ENCODE measurements at places on chromosomes 3 and 15. TPM values are rescaled to one million over a fixed set of nuclear protein-coding genes. Genes with fewer than 3 reads are reported as not detected.

- H3K27ac ChIP-seq: no peak overlapping the region
- H3K4me3 ChIP-seq: no peak overlapping the region
- no peaks in the 10 kb centered on the region for H3K4me1 ChIP-seq
- H3K27me3 ChIP-seq: peaks cover 2% of the 10 kb centered on the region
- DNase-seq: no peak
Measured at GRCh38 chr3:170772175-170772574, 97.8 kb downstream of the RPL22L1 start.

GRCh38 chr3:141328286-141329166 is 39.8 kb upstream of the ZBTB38 start:
- no peak for DNase-seq
- H3K27me3 ChIP-seq: no peaks in the 10 kb centered on the region
- H3K27ac ChIP-seq: no peak overlapping the region
- no peaks in the 10 kb centered on the region for H3K36me3 ChIP-seq
- peaks cover 20% of the 10 kb centered on the region for H3K4me1 ChIP-seq

- H3K4me3 ChIP-seq: no peak overlapping the region
- H3K4me1 ChIP-seq: no peaks in the 10 kb centered on the region
- DNase-seq: no peak
- H3K27ac ChIP-seq: no peak overlapping the region
- H3K36me3 ChIP-seq: peaks cover 5% of the 10 kb centered on the region
Measured at GRCh38 chr3:4680227-4680691, 187.1 kb downstream of the ITPR1 start.

- H3K4me3 ChIP-seq: no peak overlapping the region
- H3K27ac ChIP-seq: no peak overlapping the region
- no peaks in the 10 kb centered on the region for H3K4me1 ChIP-seq
- H3K36me3 ChIP-seq: no peaks in the 10 kb centered on the region
- no peaks in the 10 kb centered on the region for H3K27me3 ChIP-seq
- no peak for DNase-seq
Measured at GRCh38 chr15:48695088-48695826, 49.7 kb upstream of the FBN1 start.

DNA sequence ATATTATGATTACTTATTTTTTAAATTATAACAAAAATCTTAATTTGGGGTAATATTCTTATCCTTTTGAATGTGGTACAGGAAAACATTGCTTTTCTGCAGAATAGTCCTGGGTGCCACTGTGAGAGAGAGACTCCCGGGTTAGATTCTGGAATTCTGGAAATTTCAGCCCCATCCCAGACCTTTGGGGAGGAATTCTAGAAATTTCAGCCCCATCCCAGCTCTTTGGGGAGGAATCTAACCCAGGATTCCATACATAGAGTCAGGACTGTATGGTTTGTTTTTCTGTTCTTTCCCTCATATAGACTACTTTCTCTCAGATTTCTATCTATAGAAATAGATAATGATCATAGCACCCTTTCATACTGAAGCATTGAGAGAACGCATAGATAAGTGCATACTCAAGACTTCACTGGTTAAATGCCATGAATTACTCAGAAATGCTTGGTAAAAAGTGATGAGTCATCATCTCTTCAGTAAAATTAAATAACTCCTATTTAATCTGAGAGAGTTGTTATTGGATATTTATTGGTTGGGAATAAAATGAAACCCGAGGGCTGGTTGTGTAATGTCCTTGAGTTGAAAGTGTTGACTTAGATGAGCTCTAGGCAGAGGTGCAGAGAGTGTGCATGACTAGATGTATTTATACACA is 8.3 kb downstream of the EIF2AK4 start:
- peaks cover 22% of the 10 kb centered on the region for H3K36me3 ChIP-seq
- no peaks in the 10 kb centered on the region for H3K27me3 ChIP-seq
- DNase-seq: no peak
- H3K27ac ChIP-seq: no peak overlapping the region

- no peak for DNase-seq
- H3K4me3 ChIP-seq: no peak overlapping the region
- peaks cover 3% of the 10 kb centered on the region for H3K27me3 ChIP-seq
- H3K4me1 ChIP-seq: no peaks in the 10 kb centered on the region
- H3K36me3 ChIP-seq: peaks cover 4% of the 10 kb centered on the region
Measured at GRCh38 chr3:40079203-40079846, 230.2 kb upstream of the EIF1B start.

DNA sequence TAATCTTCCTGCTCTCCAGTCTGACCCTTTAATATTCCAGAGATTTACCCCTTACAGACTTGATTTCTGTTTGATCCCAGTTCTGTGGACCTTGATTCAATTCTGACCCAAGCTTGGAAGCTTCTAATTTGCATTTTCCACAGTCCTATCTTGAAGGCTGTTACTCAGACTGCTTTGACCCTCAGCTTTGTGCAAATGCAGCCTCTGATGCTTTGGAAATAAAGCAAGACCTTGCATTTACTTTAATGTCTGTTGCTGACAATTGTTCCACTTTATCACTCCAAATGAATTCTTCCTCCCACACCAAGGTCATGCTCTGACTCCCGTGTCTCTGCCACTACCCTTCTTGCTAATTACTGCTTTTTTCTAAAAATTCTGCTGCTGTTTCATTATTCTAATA is 886.0 kb downstream of the TUSC7 start:
- no peak for DNase-seq
- H3K4me1 ChIP-seq: peaks cover 31% of the 10 kb centered on the region
- H3K27ac ChIP-seq: no peak overlapping the region
- no peak overlapping the region for H3K4me3 ChIP-seq

SCAANT1 gene
- not detected for total RNA-seq

OR5K2 gene
- not detected for total RNA-seq

ACOX2 gene
- total RNA-seq: 0.59 TPM

Data from glutamatergic neuron (in vitro differentiated cells).